NCI-H1417 (cell line): ENCODE measurements at places on chromosomes 12 and 14.

DNA sequence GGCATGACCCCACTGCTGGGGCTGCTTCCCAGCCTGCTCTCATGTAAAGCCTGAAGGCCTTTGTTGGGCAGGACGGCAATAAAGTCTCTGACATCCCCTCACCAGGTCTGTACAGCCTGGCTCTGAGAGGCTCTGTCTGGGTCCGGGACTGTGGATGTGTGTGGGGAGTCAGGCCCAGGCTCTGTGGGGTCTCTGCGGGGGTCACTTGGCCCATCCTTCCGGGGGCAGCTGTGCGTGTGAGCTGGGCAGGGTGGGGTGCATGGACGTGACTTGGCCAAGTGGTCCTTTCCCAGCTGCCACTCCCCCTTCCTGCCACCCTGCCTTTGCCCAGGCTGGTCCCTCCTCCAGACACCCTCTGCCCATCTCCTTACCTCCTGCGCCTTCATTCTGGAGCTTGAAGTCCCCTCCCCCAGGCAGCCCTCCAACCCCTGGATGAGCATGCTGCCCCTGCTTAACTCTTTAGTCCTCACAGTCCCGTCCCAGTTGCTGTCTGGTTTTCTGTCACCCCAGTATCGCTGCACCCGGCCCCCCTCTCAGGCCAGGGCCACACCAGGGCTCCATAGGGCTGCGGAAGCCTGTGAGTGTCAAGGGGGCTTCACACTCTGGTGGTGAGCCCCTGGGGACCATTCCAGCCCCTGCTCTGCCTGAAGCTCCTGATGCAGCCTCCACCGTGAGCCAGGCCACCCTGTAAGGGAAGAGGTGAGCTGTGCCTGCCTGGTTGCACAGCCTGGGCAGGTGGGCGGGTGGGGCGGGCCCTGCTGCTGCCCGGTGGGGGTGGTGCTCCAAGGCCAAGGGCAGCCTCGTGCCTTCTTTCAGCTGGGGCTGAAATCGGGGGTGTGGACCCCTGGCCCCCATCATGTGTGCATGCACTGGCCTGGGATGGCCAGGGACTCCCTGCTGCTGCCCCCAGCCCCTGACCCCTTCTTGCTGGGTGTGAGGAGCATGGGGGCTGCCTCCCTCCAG lies 25.5 kb upstream of the KIF26A start:
- no peak for DNase-seq

DNA sequence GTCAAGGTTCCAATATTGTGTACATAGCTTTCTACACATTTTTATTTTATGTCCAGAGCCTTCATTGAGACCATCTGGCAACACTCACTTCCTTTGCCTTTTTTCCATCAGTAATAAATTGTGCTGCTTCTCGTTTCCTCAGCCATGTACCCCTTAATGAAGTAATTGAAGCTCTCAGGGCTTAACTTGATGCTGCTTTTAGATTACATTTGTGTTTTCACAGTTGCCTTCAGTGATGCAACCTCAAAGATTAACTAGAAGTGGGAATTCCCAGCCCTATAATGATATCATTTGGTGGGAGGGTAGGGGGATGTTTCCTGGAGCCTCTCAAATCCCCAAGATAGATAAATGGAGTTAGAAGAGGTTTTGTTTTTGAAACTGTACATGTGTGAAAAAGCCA lies 80.2 kb upstream of the KRR1 start:
- no peak for DNase-seq

GRCh38 chr14:58151133-58152013 lies 640 bp downstream of the ARMH4 start:
- peak; percentile 84 for DNase-seq

GRCh38 chr12:29816874-29817725 lies 33.4 kb upstream of the TMTC1 start:
- no peak for DNase-seq

DNA sequence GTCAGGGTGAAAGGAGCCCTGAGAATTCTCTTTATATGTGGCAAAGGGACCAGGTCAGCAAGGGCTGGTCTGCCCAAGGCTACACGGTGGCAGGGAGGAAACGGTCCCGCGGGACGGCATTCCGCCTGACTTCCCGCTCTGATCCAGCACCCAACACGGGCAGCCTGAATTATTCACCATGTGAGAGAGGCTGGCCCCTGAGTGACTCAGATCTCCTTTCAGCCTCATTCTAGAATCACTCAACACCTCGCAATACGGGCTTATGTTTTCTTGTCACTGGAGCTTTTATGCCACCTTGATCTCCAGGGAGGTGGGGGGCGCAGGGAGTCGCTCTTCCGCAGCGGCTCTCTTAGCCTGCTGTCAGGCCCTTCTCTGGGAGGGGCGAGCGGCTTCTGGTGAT lies 8.5 kb downstream of the LRTM2 start:
- no peak for DNase-seq

DNA sequence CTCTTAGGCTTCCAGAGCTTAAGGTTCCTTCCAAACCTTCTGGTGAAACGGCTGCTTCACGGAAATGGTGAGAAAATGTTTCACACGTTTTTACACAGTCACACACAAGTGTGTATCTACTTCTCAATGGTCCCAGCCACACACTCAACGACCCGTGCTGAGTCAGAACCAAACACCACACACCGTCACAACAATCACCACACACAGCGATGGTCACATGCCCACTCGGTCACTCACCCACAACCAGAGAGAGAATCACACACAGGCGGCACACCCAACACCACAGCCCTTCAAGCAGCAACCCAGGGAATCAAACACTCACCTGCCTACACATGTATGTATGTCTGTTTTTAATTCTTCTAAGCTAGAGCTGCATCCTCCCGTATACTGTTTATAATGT lies 12.6 kb upstream of the PLEKHD1 start:
- DNase-seq, result no peak

- no peak for DNase-seq
Observed at GRCh38 chr14:93160353-93160801, 24.3 kb downstream of the MOAP1 start.

DNA sequence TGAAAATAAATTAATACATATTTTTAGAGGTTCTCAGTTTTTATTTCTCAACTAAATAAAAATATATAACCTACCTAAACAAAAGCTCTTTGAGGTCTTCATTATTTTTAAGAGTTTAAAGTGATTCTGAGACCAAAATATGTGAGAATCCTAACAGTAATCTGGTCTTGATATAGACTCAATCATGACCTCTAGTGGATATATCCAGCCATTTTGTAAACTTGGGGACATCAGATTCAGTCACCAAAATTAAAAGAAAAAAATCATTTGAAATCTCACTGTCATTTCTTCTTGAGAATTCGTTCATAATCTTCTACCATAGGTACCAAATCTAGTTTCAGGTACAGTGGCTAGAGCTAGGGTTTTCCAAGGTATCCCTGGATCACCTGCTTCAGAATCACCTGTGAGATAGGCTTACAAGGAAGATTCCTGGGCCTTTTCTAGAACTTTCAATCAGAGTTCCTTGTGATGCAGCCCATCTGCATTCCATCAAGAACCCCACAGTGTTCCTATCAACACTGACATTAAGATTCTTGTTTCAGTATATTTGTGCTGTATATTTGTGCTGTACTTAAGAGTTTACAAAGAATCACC lies 214.9 kb downstream of the ADAMTS20 start:
- peak; percentile 61 for DNase-seq

GRCh38 chr12:128793701-128794100 lies 30.1 kb downstream of the SLC15A4 start:
- no peak for DNase-seq

DNA sequence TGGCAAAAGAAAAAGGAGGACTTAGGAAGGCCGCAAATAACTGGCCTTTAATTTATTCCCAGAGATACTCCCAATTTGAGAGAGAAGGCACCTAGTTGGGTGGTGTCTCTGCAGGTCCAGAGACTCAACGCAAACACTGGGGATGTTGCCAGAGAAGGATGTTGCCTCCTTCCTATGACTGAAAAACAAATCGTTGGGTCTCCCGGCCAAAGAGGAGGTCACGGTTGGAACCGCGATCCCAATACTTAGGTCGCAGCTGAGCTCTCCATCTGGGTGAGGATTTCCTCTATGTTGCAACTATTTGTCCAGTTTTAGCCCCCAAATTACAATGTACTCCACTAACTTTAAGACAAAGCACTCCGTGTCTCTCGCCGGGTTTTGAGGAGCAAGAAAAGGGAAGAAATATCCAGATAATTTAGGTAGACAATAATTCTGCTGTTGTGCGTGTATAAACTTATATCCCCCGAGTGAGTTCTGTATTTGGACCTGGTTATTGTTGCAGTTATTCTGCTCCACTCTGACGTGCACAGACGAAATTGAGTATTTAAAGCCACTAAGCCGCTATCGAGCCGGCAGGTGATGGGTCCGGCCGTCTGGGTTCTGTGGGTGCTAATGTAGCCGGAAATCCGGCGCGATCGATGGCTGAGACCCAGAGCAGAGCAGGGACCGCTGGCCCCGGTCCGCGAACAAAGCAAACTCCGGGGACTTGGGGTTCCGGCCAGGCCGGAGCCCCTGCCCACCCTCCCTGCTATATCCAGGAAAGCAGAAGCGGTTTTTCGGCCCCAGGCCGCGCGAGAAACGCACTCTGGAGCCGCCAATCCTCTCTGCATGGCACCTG lies 5.7 kb downstream of the HOXC12 start:
- no peak for DNase-seq

DNA sequence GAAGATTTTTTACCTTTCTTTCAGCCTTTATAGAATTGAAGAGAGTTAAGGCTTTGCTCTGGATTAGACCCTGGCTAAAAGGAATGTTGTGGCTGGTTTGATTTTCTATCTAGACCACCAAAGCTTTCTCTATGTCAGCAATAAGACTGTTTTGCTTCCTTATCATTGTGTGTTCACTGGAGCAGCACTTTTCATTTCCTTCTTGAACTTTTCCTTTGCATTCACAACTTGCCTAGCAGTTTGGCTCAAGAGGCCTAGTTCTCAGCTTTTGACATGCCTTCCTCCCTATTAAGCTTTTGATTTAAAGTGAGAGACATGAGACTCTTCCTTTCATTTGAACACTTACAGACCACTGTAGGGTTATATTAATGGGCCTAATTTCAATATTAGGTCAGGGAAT lies 64.1 kb upstream of the USP15 start:
- DNase-seq, result no peak

- DNase-seq, result no peak
Observed at GRCh38 chr12:113257564-113257963, 36.3 kb downstream of the TPCN1 start.

- peak; percentile 57 for DNase-seq
Observed at GRCh38 chr14:64293976-64294671, at the start of gene ESR2. ESR2 (minus strand) TSS chr14:64294371; CDS start chr14:64282985, 11,386 bp downstream.

GRCh38 chr14:24441904-24442239 lies 704 bp downstream of the SDR39U1 start:
- no peak for DNase-seq

- no peak for DNase-seq
Observed at GRCh38 chr12:120468821-120469449, 613 bp downstream of the SRSF9 start.

DNA sequence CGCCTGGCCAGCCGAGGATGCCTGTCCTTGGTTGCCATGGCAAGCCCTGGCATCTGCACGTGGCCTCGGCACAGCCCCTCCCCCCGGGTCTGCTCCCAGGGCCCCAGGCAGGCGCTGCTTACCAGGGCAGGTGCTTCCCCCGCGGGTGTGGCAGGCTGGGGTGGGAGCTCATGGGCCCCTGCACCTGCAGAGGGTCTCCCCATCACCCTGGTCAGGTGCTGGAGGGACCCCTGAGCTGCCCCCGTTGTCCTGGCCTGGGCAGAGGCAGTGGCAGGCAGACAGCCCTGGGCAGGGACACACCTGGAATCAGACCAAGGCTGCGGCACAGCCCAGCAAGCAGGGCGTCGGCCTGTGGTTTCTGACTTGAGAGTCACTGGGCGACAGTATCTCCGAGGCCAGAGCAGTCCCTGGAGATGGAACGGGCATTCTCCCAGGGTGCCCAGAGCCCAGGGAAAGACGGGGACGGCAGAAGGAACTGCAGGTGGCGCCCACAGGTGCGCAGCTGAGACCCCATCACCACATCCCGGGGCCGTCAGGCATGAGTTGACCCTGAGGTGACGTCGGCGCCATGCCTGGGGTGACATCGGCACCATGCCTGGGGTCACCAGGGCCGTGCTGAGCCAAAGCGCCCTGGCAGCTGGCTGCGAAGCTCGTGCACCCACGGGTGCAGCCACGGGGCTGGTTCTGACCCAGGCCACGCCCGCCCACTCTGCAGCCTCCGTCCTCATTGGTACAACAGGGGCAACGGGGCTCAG lies 56.1 kb upstream of the FBRSL1 start:
- peak; percentile 71 for DNase-seq

DNA sequence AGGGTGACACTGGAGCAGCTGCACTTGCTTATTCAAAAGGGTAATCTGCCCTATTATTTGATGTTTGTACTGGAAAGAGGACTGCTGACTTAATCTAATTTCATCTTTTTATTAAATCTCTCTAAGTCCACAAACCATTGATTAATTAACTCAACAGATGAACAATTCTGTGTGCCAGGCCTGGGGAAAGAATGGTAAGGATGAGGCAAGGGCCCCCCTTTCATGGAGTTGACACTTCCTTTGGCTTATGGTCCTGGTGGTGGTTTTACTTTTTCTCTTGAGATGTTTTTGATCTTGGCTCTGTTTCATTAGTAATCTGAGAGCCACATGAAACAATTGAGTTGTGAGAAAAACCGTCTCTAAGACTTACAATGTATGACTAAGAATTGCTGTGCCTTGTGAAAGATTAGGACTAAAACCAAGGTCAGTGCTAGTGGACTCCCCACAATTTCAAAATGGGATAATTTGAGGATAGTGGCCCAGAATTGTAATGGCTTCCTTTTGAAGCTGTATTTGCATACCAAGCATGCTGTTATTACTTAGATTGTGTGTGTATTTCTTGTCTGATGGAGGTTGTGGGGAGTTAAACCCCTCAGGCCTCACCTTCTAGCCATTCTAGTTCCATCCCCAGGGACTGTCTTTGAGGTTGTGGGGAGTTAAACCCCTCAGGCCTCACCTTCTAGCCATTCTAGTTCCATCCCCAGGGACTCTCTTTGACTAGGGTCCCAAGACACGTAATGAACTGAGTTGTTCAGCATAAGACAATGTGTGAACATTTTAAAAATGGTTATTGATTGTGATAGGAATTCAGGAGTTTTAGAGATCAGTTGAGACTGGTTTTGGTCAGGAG lies 52.5 kb upstream of the EVL start:
- peak; percentile 23 for DNase-seq

DNA sequence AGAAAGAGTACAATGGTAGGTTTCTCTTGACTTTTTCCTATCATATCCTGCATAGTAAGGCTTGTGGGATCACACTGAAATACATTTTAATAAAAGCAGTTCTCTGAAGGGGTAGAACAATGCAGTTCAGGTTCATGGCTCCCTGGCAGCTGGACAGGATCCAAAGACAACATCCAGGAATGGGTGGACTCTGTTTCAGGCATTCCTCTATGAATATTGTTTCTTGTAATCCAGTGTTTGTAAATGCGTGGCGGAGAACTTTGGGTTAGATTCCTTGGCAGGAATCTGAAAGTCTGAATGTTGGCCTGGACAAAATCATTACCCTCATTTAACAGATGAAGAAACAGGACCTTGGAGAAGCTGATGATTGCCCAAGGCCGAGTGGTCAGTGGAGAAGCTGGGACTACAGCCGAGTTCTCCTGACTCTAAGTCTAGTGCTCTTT lies 43.5 kb downstream of the SYNE2 start:
- no peak for DNase-seq

GRCh38 chr12:54417712-54418440 lies 1.2 kb downstream of the ITGA5 start:
- DNase-seq, result no peak
